ENCODE measurements at places on chromosomes 4 and X.

- peak; percentile 21 for DNase-seq
These were observed 54.2 kb downstream of the SUPT20HL2 start for GRCh38 chrX:24259544-24260240.

DNA sequence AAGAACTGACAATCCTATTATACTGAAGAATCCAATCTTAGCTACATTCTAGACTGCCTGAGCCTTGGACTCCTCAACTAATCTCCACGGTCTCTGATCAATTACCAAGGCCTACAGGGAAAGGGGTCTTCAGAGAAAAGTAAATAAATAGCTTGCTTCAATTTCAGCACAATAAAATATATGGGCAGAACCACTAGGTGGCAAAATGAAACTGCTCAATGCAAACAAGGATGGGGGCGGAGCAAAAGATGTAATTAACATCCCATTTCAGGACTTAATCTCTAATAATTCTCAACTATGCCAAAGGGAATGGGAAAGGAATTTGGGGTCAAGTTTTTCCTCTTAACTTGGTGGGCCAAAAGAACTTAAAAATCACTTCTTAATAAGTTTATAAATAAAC lies 78.4 kb upstream of the MAP3K15 start:
- DNase-seq = peak; percentile 39

DNA sequence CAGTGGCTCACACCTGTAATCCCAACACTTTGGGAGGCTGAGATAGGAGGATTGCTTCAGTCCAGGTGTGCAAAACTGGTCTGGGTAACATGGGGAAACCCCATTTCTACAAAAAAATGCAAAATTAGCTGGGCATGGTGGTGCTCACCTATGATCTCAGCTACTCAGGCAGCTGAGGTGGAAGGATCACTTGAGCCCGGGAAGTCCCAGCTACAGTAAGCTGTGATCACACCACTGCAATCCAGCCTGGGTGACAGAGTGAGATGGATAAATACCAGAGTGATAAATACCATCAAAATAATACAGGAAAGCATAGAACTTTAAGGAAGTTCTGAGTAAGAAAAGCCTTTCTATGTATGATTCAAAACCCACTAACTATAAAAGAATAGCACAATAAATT lies 52.8 kb downstream of the LRBA start:
- DNase-seq = no peak

DNA sequence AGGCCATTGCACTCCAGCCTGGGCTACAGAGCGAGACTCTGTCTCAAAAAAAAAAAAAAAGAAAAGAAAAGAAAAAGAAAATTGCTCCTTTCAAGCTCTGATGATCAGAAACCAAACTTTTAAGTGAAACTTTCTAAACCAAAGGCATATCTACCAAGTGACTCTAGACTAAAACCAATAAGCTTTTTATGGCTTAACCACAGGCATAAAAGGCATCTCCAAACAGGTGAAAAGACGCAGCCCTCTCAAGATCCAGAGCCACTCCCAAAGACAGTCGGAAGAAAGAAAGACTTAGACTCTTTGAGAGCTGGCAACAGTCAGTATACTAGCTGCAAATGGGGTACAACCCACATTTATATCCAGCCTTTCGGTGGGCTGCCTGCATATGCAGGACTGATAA lies 117.1 kb upstream of the AP1S2 start:
- DNase-seq = no peak

DNA sequence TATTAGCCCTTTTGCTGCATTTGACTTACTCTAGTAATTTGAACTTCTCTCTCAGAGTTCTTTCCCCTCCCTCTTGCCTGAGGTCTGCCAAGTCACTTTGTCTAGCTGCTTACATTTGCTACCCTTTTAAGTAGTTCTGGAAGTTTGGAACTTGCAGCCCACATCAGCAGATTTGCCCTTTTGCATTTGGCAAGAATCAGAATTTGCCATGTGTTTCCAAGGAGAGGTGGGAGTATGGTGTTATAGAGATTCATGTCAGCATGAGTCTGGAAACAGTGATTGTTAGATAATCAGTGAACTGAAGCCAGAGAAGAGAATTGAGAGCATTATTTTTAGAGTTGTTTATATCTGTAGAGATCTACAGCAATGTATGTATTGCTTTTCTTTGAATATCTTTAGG lies 52.1 kb downstream of the KLHL34 start:
- no peak for DNase-seq

DNA sequence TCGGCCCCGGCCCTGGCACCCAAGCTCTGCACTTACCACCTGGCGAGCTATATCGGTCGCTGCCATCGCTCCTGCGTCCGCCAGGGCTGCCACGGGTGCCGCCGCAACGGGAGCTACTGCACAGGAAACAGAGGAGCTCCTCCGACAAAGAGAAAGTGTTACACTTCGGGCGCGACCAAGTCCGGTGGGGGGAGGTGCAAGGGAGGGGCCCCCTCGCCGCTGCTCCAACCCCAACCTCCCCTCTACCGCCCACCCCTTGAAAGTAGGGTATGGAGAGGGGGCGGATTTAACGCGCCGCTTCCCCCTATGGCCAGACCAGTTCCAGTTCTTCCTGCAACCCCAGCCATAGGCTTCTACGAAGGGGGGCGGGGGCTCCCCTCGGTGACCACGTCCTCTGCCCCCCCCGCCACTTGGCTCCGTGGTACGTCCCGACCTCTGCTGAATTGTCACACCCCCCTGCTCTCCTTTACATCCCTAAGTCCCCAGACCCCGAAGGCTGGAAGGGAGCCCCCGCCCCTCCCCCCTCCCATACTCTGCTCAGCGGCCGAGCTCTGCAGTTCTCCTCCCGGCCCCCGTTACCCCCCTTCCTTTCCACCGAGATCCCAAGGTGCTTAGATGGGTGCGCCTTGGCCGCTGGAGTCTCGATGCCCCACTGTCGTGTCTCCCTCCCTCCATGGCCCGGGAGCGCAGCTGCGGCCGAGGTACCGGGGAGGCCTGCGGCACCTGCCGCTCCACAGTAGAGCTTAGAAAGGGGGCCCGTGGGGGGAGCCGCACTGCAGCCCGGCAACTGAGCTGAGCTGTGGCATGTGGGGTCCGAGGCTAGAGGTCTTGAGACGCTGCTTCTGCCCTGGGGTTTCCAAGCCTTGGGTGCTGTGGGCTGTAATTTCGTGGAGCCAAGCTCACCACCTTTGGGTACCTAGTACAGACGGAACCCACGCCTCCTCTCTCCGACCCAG lies at the start of gene SEPTIN6:
Gene SEPTIN6 (minus strand): TSS at position 129 of the 956 bp plus-strand sequence. CDS start 63 bp downstream, at position 66.
- peak; percentile 91 for DNase-seq

DNA sequence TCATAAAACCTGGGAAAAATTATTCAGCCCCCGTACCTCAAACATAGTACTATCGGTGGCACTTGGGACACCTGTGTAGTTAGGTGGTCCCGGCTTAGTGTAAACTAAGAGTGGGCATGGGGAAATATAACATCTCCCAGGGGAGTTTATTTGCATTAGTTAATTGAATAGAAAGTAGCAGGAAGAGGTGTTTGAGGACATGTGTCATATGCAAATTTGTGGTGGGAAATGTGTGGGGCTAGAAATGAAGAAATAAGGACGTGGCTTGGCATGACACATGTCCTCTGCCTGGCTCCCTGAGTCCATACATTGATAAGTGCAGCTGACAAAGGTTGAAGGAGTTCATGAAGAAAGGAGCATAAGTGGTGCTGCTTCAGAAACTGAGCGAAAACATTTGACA lies 483.6 kb downstream of the SH2D1A start:
- no peak for DNase-seq

- no peak for DNase-seq
These were observed 95.7 kb downstream of the RTL9 start for GRCh38 chrX:110454336-110454735.

GRCh38 chrX:42704454-42704853 lies 73.5 kb downstream of the PPP1R2C start:
- no peak for DNase-seq

GRCh38 chrX:91066104-91066503 lies 368.5 kb upstream of the PABPC5 start:
- no peak for DNase-seq

DNA sequence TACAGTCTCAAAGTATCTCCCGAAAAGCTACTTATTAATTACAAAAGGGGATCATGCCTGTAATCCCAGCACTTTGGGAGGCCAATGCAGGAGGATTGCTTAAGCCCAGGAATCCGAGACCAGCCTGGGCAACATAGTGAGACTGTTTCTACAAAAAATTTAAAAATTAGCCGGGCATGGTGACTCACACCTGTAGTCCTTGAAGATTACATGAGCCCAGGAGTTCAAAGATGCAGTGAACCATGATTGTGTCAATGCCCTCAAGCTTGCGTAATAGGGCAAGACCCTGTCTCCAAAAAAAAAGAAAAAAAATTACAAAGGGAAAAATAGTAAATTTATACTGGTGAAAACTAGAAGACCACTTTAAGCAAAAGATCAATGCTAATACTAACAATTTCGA lies 3.3 kb upstream of the PORCN start:
- DNase-seq = no peak

GRCh38 chrX:57445076-57445475 lies 146.7 kb upstream of the ZXDB start:
- no peak for DNase-seq

DNA sequence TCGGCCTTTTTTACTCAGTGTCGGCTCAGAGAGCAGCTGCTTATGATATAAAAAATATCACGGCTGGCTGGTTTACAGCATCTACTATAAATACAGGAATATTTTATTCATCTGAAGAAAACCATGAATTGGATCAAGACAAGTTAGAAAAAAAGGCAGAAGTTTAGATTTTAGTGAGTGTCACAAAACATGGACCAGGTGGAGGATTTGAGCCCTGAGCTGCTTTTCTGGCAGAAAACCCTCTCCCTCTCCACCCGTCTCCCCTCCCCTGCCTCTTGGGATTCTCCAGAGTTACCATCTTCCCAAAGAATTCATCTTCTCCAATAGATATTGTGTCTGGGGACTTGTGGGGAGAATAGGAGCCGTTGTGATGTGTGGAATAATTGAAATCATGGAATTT lies 142.8 kb upstream of the RAI2 start:
- no peak for DNase-seq

Data from CD4-positive, alpha-beta T cell treated with Interleukin-17A for 4 hours (primary cell).